ENCODE measurements at places on chromosomes 2 and 18.

DNA sequence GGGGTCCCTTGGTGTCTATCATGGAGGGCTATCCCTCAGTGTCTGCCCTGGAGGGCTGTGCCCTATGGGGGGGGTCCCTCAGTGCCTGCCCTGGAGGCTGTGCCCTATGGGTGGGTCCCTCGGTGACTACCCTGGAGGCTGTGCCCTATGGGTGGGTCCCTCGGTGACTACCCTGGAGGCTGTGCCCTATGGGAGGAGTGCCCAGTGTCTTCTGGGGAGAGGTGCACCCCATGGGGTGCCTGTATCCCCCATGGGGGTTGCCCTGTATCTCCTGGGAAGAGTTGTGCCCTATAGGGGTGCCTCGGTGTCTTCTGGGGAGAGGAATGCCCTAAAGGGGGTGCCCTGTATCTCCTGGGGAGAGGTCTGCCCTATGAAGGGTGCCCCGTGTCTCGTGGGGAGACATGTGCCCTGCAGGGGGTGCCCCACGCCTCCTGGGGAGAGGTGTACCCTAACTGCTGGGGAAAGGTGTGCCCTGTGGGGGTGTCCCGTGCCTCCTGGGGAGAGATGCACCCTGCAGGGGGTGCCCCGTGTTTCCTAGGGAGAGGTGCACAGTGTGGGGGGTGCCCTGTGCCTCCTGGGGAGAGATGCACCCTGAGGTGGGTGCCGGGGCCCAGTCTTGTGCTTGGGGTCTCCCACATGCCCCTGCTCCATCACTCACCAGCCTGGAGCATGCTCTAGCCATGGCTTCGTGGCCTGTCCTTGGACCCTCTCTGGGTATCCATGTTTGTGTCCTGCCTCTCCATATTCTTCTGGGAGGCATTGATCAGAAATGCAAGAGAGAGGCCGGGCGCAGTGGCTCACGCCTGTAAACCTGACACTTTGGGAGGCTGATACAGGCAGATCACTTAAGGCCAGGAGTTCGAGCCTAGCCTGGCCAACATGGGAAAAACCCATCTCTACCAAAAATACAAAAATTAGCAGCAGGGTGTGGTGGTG lies 215.6 kb downstream of the HDAC4 start:
- no peak for DNase-seq

DNA sequence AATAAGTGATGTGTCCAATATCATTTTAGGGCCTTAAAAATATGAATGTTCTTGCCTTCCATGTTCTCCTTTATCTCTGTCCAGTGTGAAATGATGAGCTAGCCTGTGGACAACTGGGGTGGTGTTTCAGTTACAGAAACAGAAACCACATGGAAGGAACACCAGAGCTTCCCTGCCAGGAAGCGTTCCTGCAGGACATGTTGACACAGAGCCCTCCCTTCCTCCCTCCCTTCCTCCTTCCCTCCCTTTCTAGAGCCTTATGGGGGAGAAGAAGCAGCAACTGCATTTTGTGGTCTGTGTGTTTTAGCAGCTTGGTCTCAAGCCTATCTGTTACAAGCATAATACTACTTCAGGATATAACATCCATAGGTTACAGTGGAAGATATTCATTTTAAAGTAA lies 539.7 kb upstream of the NETO1 start:
- DNase-seq = no peak

GRCh38 chr2:149715005-149715592 lies 127.5 kb upstream of the MMADHC start:
- no peak for DNase-seq

DNA sequence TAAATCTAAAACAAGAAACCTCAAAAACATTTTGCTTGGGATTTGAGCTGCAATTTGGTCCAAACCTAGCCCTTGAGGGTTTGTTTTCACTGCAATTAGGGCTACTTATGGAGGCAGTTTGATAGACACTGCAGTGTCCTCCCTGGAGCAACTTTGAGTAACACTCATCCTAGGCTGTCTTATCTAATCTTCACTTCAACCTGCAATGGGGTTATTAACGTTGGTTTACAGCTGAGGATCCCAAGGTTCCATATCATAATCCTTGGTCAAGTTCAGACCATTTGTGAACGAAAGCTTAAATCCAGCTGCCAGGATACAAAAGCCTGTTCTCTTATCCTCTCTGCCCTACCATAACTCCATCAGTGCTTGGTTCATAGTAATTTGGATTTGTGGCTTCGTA lies 2.5 kb downstream of the ANXA4 start:
- DNase-seq = no peak

DNA sequence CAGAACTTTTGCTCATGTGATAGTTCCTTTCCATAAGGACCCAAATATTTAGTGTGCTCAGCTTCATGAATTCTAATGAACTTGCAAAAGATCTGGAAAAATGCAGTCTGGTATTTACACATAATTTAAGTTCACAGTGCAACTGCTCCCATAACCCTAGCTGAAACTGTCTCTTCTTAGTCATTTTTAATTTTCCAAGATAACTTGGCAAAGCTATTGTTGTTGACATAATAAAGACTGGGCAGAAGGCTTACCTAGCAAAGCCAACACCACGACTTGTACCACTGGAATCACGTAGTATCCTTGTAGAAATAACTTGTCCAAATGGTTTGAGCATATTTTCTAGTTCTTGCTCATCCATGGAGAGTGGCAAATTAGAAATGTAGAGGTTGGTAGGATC lies 103.0 kb upstream of the ITGB6 start:
- no peak for DNase-seq

DNA sequence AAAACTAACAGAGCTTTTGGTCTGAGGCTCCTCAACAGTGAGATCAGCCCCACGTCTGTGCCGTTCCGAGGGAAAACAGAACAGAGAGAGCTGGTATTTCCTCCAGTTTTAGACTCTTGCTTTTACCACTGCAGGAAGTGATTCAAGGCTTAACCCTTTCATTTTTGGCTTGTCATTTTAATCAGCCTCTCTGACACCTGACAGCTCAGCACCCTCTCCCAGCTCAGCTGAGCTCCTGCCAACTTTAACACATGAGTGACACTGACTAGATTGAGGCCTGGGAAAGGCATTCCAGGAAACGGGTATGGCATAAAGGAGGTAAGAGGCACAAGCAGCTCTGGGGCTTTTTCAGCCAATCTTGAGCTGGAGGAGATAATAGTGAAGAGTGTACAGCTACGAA lies 239.4 kb upstream of the SKOR2 start:
- DNase-seq = no peak

DNA sequence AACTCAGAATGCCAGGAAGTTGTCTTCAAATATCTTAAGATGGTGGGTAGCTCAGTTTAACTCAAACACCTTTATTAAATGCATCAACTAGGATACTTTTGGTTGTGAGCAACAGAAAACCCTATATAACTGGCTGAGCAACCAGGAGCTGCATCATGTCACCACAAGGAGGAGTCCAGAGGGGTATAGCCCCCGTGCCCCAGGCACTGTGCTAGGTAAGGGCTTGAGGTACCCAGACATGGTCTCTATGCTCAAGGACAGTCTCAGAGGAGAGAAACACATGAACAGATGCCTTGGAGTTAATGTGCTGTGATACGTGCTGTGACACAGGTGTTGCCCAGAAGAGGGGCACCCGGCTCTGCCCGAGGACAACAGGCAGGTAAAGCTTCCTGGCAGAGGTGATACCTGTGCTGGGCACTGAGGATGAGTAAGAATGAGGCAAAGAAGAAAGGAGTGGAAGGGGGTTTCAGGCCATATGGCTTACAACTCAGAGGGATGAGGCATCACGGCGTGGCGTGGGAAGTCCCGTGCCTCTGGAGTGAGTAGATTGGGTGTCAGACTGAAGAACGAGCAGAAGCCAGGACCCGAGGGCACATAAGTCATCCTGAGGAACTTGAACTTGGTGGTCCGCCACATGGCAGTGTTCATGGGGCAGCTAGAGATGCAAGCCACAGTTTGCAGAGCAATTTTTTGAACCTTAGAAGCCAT lies 32.0 kb upstream of the CAB39 start:
- no peak for DNase-seq

GRCh38 chr2:15223887-15224286 lies 337.2 kb downstream of the NBAS start:
- DNase-seq = no peak

DNA sequence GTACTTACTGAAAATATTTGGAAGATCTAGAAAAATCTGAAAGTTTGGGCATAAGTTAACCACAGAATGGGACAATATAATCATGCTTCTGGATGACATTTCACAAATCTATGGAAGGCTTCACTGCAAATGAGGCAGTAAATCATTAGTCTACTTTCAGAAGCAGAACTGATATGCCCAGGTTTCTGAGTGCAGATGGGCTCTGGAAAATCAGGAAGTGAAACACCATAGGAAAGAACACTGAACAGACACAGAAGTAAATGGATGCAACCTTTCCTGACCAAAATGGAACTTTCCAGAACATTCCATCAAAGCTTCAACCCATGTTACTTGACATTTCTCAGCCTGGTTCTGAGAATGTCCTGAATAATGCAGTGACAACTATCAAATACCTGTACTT lies 55.1 kb downstream of the KCNG3 start:
- no peak for DNase-seq

DNA sequence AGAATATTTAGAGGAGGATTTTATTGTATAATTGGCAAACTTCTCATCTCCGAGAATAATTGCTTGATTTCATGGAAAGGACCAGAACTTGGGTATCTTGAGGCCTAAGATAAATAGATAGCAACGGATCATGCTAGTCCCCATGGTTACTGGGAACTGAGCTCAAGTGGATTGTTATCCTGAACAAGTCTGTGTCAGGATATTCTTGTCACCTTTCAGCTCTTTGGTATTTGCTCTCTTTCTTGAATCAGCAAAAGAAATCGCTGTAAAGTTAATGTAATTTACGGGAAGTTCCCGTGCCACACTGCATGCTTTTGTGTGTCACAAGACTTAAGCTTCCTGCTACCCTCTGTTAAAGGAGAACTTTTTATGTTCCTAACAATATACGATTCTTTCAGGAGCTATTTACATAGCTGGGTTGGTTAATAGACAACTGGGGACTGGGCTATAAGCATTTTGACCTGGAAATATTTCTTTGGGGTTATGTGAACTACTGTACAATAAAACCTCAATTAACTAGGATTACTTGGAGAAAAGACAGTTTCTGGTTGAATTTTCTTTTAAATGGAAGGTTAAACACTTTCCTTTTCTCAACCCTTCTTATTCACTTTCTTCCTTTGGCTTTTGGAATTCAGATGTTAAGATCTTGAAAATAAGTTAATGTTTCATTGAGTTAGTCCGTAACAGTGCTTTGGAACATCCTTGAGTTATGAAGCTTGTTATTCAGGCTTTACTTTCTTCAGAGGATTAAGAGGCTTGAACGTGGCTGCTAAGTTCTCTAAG lies 151.2 kb downstream of the FMNL2 start:
- DNase-seq = no peak

- no peak for DNase-seq
Observed at GRCh38 chr2:240916571-240917008, 10.5 kb downstream of the CROCC2 start.

DNA sequence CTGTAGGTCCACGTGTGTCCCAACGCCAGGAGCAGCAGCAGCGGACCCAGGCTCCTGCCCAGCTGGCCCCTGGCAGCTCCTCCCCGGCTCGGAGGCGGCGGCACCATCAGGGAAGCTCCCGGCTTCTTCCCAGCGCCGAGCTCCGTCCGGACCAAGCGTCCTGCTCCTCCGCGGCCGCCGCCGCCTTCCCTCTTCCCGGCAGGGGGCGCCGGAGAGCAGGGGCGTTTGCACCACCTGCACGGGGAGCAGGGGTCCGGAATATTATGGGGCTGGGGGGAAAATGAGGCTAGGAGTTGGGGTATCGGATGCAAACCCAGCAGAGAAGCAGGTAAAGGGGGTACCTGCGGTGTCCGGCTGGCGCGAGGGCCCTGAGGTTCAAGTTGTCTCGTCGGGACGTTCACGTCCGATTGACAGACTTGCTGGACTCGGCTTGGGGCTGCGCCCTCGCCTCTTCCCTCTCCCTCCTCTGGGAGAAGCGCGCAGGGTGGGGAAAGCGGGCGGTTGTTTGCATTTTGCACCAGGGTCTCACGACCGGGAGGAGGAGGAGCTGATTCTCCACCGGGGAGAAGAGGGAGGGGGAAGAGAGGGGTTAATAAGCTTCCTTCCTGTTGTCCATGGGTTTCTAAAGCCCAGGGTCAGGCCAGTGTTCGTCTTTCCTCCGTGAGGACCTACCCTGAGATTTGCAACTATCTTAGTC lies at the start of gene CCBE1:
TSS of gene CCBE1 (minus strand) at position 188 of the 697 bp plus-strand sequence.
- DNase-seq = no peak

DNA sequence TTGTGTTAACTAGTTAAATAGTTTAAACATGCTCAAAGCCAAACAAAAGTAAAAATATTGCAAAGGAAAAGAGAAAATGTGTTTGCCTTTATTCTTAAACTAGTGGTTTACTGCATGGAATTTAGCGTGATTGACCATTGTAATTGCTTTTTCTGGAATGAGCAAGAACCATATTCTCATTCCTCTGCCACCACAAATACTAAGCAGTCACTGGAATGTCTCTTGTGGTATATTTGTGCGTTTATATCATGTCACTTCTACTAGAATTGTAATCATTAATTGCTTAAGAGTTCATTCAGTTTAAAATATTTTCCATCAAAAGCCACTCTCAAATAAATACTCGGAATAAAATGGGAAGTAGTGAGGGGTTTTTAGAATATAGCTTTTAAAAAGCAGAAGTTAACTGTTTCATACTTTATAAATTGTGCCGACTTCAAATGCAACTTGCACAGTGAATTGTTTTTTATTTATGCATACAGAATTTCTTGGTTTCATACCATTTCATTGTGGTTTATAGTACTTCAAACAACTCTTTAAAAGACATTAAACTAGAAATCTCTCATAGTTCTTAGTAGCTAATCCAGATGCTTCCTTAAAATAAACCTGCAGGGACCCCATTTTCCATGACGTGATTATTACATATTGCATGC lies 288.1 kb downstream of the EPHA4 start:
- no peak for DNase-seq

DNA sequence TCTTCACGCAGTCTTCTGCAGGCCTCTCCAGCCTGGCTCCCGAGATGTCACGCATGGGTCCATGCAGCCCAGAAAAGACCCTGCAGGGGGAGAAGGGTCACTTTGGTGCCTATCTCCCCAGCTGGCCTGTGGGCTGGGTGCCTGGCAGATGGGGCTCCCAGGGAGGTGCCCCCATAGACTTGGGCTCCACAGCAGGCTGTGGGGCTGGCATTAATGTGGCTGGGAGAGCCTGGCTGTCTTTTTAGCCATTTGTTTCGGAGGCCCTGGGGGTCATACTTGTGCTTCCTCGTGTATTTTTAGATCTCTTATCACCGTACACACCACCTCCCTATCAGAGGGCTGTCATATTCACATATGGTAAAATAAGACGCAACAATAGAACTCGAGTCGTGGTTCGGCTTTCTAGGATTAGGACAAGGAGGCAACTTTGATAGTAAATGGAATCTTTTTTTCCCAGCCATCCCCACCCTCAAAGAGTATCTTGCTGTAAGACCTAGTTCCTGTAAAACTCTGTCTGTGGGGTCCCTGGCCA lies 74.5 kb downstream of the LRRFIP1 start:
- no peak for DNase-seq

GRCh38 chr2:6602471-6602870 lies 263.2 kb downstream of the CMPK2 start:
- no peak for DNase-seq

- DNase-seq = no peak
Observed at GRCh38 chr2:210224591-210224940, 681 bp downstream of the ACADL start.

- DNase-seq = no peak
Observed at GRCh38 chr2:178328037-178328436, 122.9 kb downstream of the PRKRA start.

All from effector memory CD4-positive, alpha-beta T cell (primary cell).